ENCODE measurements at places on chromosomes 16 and 17.

DNA sequence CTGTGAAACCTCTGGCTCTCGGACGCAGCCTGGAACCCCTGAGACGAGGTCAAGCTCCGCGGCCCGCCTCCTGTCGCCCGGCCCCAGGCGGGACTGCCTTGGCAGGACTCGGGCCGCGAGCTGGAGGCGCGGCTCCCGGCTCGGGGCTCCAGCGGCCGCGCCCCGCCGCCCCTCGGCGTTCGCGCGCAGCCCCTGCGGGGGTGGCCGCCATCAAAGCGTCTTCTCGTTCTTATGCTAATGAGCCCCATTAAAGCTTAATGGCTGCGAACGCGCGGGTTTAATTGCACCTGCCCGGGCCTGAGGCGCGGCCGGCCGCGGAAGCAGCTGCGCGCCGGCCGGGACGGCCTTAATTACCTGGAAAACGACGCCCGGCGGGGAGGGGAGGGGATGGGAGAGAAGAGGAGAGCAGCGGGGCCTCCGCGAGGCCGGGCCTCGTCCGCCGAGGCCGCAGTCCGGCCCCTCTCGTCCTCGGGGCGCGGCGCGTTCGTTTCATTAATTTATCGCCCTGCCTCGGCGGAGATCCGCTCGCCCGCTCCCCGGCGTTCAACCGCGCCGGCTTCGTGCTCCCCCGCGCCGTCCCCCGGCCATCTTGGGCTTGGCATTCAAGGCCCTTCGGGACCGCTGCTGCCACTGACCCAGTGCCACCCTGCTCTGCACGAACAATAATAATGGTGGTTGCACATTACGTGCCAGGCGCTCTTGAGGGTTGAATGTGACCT, 19.2 kb downstream of the RAI1 start:
- no peak for DNase-seq

GRCh38 chr17:58420827-58421226, 3.5 kb upstream of the RNF43 start:
- DNase-seq = no peak

GRCh38 chr16:23836404-23837311, 875 bp downstream of the PRKCB start:
- DNase-seq = no peak

DNA sequence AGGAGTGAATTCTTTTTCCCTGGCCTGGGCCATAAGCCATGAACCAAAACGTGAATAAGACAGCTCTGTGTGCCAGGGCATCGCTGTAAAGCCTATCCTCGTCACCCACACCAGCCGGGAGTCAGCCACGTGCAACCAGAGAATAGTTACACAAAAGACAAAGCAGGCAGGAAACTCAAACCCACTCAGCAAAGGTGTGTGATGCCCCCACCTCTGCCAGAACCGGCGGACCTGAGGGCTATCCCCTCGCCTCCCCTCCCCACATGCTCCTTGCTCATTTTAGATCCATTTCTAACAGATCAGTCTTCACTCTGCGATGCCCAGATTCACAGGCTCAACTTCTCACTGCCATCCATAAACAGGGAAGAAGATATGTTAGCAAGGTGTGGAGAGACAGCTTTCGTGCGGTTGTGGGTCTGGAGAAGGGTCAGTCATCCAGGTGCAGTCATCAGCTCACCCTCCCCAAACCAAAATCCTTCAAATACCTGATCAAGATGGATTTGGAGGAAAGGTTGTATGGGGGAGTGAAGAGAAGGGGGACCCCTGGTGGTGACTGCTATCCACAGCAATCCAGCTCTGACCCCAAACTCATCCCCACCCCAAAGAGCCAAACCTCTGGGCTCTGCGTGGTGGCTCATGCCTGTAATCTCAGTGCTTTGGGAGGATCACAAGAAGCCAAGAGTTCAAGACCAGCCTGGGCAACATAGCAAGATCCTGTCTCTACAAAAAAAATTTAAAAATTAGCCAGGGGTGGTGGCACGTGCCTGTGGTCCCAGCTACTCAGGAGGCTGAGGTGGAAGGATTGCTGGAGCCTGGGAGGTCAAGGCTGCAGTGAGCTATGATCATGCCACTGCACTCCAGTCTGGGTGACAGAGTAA, 219.2 kb downstream of the C16orf78 start:
- no peak for DNase-seq

DNA sequence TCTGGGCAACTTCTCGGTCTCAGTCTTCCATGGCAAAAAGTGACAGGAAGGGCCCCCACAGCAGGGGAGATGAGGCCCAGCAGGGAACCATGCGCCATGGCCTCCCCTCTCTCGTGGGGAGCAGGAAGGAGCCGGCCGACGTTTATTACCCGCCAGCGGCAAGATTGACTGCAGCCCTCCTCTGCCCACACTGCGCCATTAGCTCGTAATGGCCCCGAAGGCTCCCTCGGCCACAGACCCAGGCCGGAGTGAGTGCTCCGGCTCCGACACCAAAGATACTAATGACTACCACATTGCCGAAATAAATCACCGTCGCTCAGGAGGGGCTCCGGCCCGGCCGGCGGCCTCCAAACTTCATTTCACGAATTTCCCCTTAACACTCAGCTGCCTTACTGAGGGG, 226.9 kb downstream of the C16orf78 start:
- no peak for DNase-seq

GRCh38 chr16:9357829-9358228, 266.4 kb downstream of the HAPSTR1 start:
- no peak for DNase-seq

- DNase-seq = peak; percentile 89
Measured at GRCh38 chr17:64687961-64688360, 25.9 kb upstream of the SMURF2 start.

- DNase-seq = no peak
Measured at GRCh38 chr17:18190628-18191235, 7.1 kb downstream of the ALKBH5 start.

DNA sequence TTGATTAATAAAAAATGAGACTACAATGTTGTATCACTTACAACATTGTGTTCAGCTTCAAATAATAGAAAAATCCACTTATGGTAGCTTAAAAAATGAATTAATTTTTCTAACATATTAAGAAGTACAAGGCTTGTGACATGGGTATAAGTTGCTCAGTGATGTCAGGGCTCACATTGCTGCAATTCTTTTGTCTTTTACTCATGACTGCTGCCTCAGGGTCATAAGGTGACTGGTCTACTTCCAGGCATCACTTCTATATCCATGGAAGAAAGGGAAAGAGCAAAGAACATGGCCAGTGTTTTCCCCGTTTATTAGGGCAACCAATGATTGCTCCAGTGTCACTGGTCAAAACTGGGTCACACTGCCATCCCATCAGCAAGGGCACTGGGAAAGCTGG, 295.3 kb downstream of the MAP2K4 start:
- no peak for DNase-seq

GRCh38 chr16:88526008-88526905, 43.9 kb upstream of the ZC3H18 start:
- DNase-seq = no peak

GRCh38 chr17:14616528-14616927, 315.6 kb downstream of the HS3ST3B1 start:
- no peak for DNase-seq

DNA sequence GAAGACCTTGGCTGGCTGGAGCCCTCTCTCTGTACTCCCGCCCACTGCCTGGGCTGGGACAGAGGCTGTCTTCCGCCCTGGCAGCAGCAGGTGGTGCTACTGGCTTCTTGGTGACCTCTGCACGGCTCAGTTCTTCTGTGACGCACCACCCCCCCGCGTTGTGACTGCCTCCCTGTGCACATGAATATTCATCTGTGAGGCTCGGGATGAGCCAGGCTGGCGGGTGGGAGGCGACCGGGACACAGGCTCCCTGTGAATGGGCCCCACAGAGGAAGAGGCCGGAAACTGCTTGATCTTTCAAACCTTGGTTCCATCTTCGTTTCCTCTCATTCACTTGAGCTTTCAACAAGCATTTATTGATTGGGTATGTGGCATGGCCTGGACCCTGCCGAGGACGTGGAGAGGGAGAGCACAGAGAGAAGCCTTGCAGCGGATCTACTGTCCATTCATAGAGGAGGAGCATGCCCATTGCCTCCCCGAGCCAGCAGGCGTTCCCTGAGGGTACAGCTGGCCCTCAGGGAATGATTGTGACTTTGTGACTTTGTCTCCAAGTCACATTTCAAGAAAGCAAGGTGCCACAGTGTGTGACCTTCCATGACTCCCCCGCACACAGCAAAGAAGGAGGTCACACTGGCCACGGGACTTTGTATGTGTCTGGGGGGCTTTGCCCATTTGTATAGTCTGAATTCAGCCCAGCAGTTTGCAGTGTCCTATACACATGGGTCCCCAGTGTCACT, 45.0 kb downstream of the B9D1 start:
- no peak for DNase-seq

DNA sequence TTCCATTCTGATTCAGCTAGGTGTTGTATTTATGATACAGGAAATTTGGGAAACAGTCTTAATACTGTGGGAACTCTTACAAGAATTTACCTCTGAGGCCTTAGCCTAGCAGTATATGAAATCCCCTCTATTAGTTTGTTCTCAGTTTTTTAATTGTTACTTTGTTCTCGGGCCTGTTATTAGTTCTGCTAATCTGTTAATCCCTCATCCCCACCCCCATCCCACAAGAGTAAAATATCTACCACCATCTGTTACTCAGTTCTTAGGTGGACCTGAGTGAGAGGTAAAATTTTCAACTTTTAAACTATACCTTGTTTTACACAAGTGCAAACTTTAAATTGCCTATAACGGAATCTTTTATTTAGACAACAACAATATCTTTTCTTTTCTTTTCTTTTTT, 47.0 kb downstream of the RHOT1 start:
- no peak for DNase-seq

DNA sequence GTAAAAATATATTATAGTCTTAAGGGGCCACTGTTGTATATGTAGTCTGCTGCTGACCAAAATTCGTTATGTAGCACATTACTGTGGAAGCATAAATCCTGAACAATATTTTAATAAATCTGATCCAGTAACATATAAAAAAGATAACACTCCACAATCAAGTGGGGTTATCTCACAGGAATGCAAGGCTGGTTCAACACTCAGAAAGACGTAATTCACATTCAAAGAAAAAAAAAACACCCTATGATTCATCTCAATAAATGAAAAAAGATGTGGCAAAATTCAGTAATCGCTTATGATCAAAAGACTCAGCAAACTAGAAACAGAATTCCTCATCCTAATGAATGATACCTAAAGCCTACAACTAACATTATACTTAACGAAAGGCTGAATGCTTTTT, 47.8 kb downstream of the CREBBP start:
- no peak for DNase-seq

DNA sequence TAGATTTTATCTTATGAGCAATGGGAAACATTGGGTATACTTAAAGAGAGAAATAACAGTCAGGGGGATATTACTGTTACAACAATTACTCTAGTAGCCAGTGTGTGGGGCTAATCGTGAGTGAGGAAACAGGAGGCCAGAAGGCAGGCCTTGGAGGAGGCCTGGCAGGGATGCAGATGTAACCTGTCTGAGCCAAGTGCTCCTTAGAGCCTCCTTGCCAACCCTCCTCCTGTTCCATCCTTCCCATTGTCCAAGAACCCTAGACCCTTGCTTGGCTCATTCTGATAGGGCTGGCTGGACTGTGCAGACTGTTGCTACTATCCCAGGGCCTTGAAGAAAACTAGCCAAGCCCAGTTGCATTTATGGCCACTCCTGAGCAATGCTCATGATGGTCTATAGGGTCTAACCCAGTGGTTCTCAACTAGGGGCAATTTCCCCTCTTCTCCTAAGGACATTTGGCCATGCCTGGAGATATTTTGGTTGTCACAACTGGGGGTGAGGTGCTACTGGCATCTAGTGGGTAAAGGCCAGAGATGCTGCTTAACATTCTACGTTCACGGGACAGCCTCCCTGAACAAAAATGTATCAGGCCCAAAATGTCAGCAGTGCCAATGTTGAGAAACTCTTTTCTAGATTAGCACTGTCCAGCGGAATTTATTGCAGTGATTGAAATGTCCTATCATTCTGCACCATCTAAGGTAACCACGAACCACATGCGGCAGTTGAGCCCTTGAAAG, 24.4 kb upstream of the WSCD1 start:
- DNase-seq = no peak

DNA sequence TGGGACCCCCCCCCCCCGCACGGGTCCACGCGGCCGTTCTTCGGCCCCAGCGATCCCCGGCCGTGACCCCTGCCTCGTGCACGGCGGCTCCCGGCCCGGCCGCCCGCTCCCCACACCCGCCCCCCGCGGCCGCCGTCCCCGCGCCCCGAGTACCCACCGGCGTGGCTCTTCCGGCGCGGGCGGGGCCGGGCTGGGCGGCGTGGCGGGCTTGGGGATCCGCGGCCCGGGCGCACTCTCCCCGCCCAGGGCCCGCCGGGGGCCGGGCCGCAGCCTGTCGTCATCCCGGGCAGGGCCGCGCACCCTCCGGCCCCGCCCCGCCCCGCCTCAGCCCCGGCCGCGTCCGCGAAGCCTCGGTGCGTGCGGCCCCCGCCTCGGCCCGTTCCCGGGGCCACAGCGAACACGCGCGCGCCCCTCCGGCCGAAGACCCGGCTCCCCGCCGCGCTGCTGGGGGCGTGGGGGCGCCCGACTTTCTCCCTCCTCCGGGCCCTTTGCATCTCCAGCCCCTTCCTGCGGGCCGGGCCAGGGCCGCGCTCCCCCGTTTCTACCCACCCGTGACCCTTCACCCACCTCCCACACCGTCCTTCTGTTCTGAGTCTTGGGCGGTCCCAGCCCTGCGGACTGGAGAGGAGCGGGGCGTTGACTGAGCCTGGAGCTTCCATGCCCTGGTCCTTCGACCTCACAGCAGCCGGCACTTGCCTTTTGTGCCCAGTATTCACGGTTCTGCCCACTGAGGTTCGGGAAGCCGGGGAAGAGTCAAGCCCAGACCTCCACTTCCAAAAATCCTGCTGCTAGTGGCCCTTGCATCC, 840 bp downstream of the MYO1C start:
- DNase-seq = peak; percentile 59

GRCh38 chr17:59702304-59702703, 4.9 kb downstream of the PTRH2 start:
- no peak for DNase-seq

DNA sequence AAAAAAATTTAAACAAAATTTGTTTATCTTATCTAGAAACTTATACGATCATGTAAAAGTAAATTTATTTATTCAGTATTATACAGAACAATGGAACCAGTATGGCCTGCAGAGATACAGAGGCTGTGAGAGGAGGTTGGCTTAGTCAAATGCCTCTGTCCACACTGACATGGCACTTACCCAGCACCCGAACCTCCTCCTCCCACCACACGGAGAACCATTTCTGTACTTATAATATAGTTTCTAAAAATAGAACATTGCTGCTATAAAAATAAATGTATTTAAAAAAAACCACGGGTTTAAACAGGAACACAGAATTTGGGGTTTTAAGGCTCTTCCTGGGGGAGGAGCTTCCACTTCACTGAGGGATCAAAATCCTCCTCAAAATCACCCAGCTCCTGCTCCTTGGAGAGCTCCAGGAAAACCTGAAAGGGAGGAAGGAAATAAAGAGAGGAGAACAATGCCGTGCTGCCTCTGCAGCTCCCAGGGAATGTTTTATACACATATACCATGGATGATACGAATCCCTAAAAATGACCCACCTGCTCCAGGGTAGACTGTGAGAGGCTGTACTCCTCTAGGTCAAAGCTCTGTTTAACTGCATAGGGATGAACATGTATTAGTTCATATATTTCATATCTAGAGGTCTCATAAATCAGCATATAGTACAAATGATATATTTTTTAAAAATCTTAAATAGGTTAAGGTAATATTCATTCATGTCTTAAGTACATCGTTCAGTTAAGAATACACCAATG, 87.3 kb downstream of the ABCA8 start:
- no peak for DNase-seq

- DNase-seq = no peak
Measured at GRCh38 chr16:65012357-65012756, 109.5 kb downstream of the CDH11 start.

- no peak for DNase-seq
Measured at GRCh38 chr17:56678249-56679114, 85.0 kb downstream of the NOG start.
